Activated CD4-positive, alpha-beta T cell treated with anti-CD3 and anti-CD28 coated beads for 1 hour (primary cell): ENCODE measurements at places on chromosomes 7 and 10.

DNA sequence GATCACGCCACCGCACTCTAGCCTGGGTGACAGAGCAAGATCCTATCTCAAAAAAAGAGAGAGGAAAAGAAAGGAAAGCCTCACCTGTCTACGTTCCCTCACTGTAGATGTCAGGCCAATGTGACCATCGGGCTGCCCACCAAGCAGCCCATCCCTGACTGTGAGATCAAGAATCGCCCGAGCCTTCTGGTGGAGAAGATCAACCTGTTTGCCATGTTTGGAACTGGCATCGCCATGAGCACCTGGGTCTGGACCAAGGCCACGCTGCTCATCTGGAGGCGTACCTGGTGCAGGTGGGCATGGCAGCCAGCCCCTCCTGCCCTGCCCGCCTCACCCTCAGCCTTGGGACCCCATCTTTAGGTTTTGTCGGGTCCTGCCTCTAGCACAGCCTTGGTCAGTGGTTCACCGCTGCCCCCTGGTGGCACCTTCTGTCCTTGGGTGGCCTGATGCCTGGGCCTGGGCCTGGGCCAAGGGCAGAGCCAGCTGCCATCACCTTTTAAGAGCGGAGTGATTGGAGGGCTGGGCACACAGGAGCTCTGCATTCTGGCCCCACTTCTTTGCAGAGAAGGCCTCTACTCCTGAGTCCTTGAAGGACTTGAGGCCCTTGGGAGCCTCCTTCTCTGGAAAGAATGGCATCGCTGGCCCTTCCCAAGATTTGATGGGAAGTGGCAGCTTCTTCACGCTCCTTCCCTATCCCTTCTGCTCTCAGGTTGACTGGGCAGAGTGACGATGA lies 14.4 kb upstream of the AHCYL2 start:
- peak; percentile 46 for DNase-seq

DNA sequence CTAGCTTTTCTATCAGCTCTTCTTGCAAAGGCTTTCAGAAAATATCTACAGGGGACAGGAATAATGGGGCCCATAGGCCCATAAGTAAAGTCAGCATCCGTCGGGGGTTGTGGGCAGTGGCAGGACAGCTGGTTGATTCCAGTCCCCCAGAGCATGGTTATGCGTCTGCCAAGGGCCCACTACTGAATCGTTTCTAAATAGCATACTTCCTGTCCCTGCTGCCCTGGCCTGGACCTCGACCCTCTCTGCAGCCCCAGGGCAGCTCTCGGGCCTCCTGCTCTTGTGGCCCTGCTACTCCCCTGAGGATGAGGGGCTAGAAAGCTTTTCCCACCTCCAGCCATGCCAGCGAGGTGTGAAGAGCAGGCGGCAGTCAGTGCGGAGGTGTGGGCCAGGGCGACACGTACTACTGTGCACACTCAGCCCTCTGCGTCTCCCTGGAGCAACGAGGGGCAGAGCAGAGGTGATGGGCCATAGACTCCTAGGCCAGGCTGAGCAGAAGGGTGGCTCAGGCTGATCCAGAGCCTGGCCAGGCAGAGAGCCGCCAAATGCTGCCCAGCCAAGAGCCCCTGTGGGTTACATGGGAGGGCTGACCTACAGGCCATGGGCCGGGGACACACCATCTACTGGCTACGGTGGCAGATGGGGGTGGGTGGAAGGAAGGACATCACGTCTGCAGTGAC lies 4.7 kb upstream of the OPN4 start:
- no peak for DNase-seq

DNA sequence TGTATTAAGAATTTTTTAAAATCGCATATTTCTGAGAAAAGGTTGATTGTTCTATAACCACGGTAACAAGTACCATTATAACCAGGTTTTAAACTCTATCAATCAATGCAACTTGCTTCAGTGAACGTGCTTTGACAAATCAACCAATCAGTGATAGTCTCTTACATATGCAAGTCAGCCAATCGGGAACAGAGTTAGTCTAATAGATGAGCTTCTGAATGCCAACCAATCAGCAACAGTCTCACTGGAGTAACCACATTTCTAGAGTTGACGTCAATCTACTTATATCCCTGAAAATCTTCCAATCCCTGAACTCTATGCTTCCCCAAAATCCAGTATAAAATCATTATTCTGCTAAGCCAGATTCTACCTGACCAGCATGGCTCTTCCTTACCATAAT lies 44.7 kb upstream of the TRUB1 start:
- DNase-seq: no peak

- no peak for DNase-seq
These were observed 256.3 kb upstream of the MINDY3 start for GRCh38 chr10:16116404-16117304.

DNA sequence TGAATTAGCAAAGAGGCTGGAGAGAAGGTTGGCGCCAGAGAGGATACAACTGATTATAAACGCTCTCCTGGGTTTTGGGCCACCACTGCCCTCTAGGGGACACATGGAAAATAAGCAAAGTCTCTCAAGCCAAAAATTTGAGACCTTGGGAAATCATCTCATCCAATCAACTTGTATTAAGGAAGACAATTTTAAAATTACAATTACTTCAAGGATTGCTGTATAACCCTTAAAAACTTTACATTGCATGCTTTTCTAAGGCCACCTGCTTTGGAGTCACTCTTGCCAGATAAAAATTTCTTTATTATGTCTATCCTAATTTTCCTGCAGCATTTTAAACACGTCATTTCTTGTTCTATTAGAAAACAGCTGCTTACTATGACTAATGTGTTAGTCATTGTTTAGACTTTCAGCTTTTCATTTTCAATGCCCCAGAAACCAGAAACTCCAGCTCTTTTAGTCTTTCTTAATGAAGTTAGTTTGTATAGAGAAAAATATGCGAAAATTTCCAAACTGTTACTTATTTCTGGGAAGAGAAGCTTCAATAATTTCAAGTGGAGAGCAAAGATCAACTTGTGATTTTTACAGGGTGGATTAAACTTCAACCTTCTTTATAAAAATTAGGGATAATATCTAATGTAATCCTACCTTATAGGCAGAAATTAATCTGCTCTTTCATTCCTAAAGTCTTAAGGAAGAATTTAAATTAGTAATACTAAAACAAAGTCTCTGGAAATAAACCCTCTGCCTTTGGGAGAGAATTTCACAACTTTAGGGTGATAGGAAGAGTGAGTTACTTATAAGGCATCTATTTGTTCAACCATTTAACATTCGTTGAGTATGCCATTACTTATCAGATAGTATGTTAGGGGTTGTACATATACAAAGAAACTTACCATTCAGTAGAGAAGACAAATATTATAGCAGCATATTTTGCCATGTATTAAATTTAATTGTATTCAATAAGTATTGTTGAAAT lies 20.6 kb upstream of the RHOBTB1 start:
- DNase-seq: no peak
